ENCODE measurements at places on chromosomes 1 and 21. TPM values are rescaled to one million over a fixed set of nuclear protein-coding genes. Genes with fewer than 3 reads are reported as not detected.

DNA sequence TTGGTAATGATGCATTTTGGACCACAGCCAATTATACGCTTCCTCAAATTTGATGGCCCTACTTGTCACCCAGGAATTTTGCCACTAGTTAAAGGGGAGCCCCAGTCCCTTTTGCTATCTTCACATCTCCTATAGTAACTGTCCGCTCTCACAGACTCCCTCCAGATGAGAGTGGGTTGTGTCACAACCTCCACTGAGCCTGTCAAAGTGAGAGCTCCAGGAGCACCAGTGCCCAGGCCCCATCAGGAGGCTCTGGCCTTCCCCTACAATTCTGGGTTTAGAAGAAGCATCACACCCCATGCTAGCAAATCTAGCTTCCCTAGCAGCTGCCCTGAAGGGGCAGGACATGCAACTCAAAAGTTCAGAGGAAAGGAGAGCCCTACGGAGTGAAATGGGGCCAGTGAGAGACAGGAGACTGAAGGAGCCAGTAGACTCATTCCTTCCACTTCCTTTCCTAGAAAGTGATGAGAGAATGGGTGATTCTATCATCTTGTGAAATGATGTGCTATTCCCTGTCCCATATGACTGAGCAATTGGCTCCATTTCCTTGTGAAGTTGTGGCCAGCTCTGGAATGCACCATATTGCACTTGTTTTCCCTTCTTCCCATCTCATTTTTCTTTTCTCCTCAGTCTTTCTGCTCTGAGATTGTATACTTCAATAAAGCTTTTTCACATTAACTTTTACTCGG lies 541.3 kb downstream of the DPYD start:
- no peak for DNase-seq

Gene LCE1C
- not detected for total RNA-seq

DNA sequence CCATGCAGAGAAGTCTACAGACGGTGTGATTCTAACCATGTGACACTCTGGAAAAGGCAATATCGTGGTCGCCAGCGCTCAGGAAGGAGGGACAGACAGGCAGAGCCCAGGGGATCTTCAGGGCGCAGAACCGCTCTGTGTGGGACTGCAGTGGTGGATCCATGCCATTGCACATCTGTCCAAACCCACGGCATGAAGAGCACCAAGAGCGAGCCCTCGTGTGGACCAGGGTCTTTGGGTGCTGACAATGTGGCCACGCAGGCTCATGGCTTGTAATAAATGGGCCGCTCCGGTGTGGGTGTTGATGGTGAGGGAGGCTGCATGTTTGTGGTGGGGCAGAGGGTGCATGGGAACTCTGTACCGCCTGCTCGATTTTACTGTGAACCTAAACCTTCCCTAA lies 25.3 kb upstream of the POFUT2 start:
- no peak for DNase-seq

DNA sequence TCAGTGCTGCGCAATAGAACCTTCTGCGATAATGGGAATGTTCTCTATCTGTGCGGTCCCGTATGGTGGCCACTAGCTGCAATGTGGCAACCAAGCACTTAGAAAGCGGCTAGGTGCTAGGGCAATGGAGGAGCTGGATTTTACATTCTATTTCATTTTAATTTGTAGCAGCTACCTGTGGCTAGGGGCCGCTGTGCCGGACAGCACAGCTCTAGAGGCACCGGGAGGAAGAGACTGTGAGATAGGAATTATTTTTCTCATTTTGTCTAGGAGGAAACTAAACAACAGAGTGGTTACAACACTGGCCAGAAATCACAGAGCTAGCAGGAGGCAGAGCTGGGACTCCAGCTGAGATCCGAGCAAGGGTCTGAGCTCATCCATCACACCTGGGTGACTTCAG lies 130.6 kb upstream of the CD34 start:
- no peak for DNase-seq

Gene C4BPA
- total RNA-seq: not detected

Gene MAP3K21
- 1.2 TPM for total RNA-seq

Gene OR10Z1
- not detected for total RNA-seq

Gene DISC1
- total RNA-seq: 1.8 TPM

- no peak for DNase-seq
Observed at GRCh38 chr1:204885288-204885711, 14.6 kb downstream of the NFASC start.

GRCh38 chr21:34592120-34592955 lies 22.6 kb downstream of the RCAN1 start:
- DNase-seq: peak; percentile 72

Gene FAM110D
- total RNA-seq: 3.8 TPM

- DNase-seq: no peak
Observed at GRCh38 chr21:39114871-39115575, 68.2 kb downstream of the PSMG1 start.

- no peak for DNase-seq
Observed at GRCh38 chr1:151165281-151165737, 393 bp downstream of the LYSMD1 start.

Gene NOTCH2NLA
- total RNA-seq: 18.9 TPM

GRCh38 chr1:235047331-235047871 lies 81.2 kb downstream of the TOMM20 start:
- DNase-seq: no peak

DNA sequence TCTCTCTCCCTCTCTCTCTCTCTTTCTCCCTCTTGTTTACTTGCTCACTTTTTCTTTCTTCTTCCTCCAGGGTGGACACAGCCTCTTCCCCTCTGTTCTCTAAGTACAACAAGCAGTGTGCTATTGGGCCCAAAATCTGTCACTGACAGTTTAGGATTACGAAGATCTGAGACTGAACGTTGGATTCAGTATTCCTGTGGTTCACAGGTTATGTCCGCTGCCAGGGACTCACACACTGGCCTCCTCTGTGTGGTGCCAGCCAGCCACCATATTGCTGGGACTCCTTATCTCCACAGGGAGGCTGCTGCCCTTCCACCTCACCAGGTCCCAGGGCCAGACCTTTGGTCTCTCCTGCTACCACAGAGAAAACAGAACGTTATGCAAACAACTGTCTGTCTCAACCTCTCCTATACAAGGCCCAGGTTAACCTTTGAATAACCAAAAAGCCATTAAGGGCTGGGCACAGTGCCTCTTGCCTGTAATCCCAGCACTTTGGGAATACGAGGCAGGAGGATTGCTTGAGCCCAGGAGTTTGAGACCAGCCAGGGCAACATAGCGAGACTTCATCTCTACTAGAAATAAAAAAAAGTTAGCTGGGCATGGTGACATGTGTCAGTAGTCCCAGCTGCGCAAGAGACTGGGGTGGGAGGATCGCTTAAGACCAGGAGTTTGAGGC lies 171.9 kb upstream of the RAB4A start:
- DNase-seq: no peak

- DNase-seq: no peak
Observed at GRCh38 chr1:89550995-89551394, 26.4 kb downstream of the LRRC8B start.

- DNase-seq: no peak
Observed at GRCh38 chr1:39017266-39017665, 8.9 kb upstream of the NDUFS5 start.

- DNase-seq: no peak
Observed at GRCh38 chr1:108732398-108732797, 14.1 kb upstream of the STXBP3 start.

DNA sequence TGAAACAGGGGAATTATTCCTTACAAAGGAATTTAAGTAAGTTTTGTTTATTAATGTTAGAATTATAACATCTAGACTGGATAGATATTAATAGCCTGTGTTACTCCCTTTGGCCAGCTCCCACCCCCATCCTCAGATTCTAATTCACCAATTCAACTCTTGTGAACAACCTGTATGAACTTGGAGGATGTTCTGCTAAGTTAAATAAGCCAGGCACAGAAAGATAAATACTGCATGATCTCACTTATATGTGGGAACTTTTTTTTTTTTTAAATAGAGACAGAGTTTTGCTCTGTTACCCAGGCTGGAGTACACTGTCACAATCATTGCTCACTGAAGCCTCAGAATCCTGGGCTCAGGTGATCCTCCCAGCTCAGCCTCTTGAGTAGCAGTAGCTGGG lies 32.2 kb downstream of the EFCAB7 start:
- DNase-seq: no peak

- DNase-seq: no peak
Observed at GRCh38 chr1:78620666-78621065, 418 bp downstream of the IFI44L start.

Gene CENPL
- 1.5 TPM for total RNA-seq

Data from right atrium auricular region (tissue), 2 donors.